ENCODE measurements at places on chromosomes 2 and 18.

DNA sequence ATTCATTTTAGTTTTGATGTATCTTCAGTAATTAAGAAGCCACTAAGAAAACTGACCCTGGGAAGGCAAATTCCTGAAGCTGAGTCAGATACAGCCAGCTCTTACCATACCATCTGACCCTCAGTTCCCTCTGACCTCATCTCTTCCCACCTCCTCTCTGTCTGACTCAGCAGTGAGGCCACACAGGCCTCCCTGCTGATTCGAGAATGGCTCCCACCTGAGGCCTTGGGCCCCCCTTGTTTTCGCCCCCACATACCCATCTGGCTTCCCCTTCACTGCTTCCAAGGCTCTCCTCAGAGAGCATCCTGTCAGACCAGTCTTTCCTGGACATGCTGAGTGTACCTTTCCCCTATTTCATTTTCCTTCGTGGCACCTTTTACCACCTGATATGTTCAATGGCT, 71.0 kb upstream of the CYP1B1 start:
- no peak for DNase-seq

DNA sequence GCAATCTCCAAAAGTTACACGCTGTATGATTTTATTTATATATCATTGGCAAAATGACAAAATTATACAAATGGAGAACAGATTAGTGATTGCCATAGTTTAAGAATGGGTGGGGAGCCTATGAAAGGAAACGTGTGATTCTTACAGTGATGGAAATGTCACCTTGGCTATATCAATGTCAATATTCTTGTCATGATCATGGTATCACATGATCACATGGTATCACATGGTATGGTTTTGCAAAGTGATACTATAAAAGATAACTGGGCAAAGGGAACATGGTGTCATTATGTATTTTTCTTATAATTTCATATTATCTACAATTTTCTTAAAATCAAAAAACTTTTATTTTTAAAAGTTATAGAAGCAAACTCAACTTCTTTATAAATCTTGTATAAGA, 606.2 kb upstream of the ZEB2 start:
- no peak for DNase-seq

DNA sequence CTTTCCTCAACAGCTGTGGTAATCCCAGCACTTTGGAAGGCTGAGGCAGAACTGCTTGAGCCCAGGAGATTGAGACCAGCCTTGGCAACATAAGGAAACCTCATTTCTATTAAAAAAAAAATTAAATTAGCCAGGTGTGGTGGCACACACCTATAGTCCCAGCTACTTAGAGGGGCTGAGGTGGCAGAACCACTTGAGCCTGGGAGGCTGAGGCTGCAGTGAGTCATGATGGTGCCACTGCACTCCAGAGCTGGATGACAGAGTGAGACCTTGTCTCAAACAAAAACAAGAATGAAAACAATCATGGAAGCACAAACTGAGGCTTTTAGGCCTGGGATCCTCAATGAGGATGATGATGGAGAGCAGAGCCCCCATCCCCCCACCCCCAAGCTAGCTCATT, 19.8 kb downstream of the GAREM1 start:
- no peak for DNase-seq

GRCh38 chr2:71191570-71191943, 35.3 kb downstream of the PAIP2B start:
- no peak for DNase-seq

GRCh38 chr2:231722721-231723307, 14.5 kb downstream of the PTMA start:
- no peak for DNase-seq

- DNase-seq = no peak
These were observed 34.1 kb downstream of the ARHGEF4 start for GRCh38 chr2:130870779-130871178.

DNA sequence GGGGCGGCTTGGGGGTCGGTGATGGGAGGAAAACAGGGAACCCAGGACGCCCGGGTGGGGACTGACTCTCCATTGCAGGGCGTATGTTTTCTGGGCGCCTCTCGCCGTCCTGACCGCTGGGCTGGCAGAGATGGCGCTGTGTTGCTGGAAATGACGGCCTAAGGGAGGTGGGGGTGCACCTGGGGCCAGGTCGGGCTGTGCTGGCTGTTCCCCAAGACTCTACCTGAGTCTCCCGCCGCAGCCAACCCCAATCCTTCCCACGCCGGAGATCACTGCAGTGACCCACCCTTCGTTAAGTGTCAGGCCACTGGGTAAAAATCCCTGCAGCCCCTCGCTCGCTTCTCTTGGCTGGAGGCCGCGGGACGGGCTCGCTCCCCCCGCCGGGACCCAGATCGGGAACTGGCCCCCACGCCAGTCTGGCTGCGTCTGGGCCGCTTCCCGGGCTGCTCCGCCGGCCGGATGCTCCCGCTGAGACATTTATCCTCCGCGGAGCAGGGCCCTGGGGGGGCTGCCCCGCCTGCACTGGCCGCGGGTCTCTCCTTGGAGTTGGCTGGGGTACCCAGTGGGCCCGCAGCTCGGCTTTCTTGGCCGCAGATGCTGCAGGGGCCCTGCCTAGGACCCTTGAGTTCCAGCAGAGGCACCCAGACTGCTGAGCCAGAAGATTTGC, 7.8 kb upstream of the ARMC9 start:
- DNase-seq = no peak

DNA sequence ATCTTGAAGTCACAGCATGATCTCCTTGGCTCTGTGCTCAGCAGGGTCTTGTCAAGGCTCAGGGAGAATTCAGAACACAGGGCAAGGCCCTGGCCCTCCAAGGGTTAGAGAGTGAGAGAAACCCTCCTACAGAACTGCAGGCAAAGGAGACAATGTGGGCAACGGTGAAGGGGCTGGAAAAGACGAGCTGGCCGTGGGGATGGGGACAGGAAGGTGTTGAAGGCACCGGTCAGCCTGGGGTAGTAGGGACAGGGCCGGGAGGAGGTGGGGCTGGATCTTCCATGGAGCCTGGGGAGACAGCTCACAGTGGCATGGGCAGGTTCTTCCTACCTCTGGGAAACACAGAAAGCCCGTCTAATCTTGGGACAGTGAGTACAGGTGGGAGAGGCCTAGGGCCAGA, 92.2 kb upstream of the MCFD2 start:
- DNase-seq = no peak

DNA sequence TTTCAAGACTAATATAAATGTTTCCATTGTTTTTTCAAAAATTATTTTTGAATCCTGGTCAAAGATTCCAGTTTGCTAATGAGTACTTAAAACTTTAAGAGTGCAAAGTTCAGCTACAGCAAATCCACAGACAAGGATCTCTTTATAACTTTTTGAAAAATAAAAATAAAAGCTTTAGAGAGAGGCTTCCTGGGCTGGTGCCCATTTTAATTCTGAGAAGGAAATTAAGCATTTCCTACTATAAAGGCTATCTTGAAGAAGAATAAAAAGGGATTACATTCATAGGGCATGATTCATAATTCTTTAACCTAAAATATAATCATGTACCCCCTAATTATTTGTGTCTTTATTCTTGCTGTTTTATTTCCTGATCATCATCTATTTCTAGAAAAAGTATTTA, 38.2 kb downstream of the DNAJC10 start:
- DNase-seq = no peak

- no peak for DNase-seq
These were observed 294.5 kb downstream of the ZNF407 start for GRCh38 chr18:74892066-74892627.

GRCh38 chr18:5584746-5585417, 41.1 kb upstream of the EPB41L3 start:
- DNase-seq = no peak

DNA sequence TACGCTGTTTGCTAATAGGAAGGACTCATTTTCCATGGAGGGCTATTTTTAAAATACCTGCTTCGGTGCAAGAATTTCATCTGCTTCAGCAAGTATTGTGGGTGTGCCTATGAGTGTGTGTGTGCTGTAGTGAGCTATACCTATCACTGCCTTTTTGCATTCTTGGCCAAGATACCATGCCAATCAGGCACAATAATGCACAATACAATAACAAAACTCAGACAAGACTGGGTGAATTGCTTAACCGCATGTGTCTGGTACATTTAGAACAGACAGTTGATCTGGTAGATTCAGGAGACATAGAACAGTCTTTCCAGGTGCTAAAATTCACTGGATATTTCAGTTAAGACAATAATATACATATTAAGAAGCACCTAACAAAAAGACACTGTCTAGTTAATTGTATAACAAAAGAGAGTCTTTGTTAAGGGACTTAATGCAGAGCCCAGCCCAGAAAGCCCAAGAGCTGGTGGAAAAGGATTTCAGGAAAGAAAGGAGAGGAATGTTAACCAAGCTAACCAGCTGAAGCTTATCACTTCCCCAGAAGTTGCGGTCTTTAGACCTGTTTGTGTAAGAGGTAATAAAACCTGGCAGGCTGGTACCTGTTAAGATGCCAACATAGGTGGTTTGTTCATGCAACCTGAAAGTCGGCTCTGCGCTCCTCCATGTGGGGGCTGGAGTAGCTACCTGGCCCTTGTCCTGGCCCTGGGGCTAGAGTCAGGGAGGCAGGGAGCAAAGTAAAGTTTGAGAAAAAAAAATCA, 153.3 kb upstream of the RBMS1 start:
- DNase-seq = no peak

GRCh38 chr18:79339094-79339908, 56.4 kb upstream of the NFATC1 start:
- no peak for DNase-seq

- DNase-seq = no peak
These were observed 61.1 kb upstream of the ACYP2 start for GRCh38 chr2:54054271-54054670.

DNA sequence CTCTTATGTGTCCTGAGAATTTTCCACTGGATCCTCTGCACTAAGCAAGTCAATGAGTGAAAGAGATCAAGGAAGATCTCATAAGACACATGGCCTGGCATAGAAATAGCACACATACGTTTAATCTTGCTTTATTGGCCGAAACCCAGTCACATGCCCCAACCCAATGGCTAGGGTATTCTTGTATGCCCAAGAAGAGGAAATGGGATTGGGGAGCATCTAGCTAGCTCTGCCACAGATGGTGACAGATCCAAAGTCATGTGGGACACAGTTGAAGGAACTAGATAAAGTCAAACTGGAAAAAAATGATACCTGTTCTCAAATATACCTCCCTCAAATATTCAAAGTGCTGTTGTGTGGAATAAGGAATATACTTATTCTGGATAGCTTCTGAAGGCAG, 74.7 kb downstream of the CD28 start:
- no peak for DNase-seq

DNA sequence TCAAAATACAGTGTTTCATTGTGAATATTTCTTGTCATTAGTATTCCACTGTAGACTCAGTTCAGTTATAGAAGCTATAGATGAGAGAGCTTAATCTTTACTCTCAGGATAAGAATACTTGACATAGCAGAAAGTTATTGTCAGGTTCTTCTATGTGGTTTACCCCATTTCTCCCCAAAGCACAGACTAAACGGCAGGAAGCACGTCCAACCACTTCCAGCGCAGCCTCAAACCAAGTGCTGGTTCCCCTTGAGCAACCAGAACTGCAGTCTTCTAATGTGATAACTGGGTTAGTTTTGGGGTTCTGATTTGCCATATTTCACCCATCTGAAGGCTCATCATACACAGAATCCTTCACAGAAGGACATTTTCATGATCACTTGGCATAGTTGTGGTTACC, 324.7 kb downstream of the SLC8A1 start:
- no peak for DNase-seq

GRCh38 chr2:64214281-64215115, 70.3 kb upstream of the PELI1 start:
- DNase-seq = no peak

GRCh38 chr2:140597836-140598235, 1533.0 kb downstream of the LRP1B start:
- DNase-seq = no peak

DNA sequence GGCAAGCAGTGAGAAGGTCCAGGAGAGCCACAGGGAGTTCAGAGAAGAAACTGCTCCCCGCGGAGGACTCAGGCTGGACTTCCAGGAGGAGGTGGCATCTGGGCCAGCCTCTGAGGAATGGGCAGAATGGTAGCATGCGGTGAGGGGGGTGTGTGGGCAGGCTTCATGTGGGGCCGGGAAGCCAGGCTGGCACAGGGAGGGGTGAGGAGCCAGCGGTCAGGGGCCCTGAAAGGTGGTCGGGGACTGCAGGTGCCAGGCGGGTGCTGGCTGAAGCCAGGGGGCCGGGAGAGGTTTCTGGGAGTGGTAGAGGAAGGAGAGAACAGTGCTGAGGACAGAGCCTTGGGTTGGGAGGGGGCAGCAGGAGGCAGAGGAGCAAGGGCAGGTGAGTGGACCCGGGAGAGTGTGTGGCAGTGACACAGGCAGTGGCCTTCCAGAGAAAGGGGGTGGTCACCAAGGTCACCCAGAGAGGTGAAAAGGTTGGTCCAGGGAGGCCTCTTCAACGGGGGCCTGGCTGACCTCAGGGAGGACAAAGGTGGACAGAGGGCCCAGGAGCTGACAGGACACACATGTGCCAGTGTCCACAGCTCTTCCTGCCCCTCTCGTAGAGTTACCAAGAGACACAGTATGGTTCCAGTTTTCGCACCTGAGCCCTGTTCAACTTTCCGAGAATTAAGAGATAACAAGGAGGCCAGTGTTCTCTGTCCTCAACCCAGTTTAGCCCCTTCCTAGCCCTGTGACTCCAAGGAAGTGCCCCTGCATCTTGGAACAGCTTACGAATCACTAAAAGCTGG, 101.2 kb upstream of the ASB18 start:
- DNase-seq = no peak

GRCh38 chr2:162219426-162219825, 23.8 kb downstream of the FAP start:
- DNase-seq = no peak

- DNase-seq = no peak
These were observed 24.5 kb upstream of the LPIN2 start for GRCh38 chr18:3037423-3037915.

DNA sequence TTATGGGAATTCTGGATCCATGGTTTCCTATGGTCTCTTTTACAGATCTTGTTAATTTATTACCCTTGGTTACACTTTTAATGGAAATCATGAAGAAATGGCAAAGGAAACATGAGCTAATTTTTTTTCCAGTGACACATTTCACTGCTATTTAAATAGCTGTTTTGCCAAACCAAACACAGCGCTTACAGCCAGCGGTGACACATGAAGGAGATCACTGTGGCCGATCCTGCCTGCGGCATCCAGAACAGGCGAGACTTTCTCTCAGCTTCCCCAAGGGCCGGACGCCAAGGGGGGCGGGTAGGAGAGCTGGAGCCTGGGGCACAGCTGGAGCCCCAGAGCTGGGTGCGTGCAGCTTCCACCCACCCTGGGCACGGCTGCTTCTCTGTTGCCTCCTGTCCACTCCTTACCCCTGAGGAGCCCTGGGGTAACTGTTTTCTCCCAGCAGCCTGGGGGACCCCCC, 81.4 kb upstream of the PKDCC start:
- DNase-seq = no peak
